ENCODE measurements at places on chromosomes 2 and 18.
A peak's percentile ranks its signal among the peaks of the same experiment; 100 is the strongest.

DNA sequence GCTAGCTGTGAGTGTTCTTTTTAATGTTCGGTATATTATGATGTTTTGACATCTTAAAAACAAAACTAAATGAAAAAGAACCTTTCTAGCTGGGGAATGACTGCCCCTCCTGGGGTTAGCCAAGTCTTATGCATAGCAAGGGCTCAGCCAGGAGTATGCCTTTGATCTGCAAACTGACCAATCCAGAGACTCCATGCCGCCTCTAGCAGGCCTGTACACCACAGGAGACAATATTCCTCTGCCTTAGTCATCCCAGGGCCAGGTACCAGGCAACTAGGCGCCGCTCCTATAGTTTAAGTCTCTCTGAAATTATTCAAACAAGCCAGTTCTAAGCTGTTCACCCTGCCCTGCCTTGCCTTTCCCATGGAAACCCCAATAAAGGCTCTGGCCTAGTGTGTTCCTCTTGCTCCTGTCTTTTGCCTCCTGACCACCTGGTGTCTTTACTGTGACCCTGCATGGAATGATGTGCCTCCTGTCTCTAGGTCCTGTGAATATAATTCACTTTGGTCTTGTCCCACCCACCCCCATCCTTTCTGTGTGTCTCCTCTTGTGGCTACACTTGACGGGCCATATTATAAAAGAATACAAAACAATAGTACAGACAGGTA lies 52.0 kb upstream of the CHN1 start:
- DNase-seq = no peak

DNA sequence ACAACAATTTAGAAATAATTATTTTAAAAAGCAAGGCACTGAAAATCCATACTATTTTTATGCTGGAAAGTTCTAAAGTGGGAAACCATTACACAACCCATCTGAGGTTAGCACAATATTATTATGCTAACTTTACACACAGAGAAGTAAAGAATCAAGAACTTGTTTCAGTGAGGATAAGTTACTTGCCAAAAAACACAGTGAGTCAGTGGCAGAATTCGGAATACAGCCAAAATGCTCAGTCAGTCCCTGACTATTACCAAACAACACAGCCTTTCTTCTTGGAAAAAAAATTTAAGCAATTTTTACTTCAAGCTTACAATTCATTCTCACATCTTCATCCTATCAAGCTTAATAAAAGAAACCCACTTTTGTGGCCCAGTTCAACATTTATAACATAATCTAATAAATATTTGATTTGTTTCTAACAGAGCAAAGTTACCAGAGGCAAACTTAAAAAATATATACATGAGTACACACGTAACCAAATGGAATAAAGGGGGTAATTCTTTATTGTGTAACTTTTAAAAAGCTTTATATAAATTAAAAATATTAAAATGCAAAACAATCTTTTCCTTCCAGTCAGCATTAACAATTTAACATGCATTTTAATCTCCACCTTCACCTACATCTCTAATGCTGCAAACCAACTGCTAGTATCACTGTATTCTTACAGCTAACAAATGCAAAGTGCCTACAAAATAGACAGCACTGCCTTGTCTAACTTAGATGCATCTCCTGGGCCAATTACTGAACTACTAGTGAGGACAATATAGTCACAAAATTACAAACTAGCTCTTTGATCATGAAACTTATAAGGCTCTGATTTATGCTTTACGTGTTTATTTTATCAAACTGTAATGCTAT lies 55.2 kb downstream of the CCDC88A start:
- no peak for DNase-seq

GRCh38 chr2:46939626-46940359 lies 24.2 kb upstream of the MCFD2 start:
- no peak for DNase-seq

DNA sequence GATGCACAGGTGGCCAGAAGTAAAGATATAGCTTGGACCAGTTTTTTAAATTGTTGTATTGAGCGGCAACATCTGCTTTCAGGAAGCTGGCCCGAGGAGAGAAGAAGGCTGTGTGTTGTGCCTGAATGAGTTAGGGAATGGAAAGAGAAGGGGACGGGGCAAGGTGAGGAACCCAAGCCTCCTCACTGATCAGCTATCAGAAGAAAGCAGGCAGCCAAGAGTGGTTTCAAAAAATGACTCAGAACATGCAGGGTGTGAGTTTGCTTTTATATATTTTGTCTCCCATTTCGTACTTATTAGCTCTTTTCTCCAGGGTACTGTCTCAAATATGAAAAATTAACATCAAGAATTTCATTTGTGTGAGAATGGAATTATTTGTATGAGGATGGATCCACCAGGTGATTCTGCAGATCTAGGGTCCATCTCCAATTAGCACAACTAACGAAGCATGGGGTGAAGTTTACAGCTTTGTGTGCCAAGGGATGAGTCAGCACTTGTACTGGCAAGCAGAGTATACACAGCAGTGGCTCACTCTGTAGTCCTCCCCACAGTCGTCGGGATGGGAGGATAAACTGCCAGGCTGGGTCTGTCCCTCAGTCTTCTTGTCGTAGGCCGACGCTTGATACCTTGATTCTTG lies 175.7 kb downstream of the PIEZO2 start:
- no peak for DNase-seq

DNA sequence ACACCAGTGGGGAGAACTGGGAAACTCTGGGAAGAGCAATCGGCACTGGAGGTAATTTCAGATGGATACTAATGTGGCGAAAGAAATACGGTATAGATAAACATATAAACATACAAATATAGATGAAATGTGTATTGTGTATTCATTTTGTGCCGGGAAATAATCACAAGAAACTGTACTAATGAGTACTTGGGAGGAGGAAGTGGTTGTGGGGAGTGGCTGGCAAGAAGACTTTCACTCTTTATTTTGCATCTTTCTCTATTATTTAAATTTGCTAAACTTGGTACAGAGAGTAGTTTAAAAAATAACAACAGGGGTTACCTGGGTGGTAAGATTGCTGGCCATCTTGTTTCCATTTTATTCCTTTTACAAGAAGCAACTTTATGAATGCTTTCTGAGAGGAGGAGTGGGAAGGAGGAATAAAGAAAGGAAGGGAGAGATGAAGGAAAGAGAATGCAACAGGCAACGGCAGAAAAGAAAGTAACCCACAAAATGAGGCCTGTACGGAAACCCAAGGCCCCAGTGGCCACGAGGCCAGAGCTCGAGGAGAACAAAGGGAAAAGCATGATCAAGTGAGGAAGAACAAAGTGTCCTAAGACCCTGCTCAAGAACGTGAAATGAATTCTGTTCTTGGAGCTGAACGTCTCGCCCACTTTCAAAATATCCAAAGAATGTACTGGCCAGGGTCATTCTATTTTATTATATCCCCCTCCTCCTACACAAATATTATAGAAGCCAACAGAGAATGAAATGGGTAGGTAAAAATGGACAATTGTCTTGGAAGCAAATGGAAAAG lies 45.2 kb downstream of the FAM178B start:
- DNase-seq = no peak

GRCh38 chr18:74116633-74117554 lies 30.7 kb downstream of the FBXO15 start:
- DNase-seq = peak; percentile 9

DNA sequence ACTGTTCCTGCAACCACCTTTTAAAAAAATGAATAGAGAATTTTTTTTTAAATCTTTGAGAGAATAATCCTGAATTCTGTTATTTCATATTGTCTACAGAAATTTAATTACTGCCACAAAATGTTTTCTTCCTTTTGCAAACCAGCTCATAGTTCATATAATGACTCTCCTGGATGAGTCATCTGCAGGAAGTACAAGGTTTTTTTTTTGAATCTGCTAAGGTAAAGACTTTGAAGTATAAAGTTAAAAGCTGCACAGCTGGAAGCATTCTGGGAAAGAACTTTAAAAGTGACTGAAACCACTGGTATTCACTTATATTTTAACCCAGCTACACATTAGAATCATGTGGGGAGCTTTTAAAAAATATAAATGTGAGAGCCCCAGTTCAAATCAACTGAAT lies 25.4 kb downstream of the SESTD1 start:
- DNase-seq = no peak

- no peak for DNase-seq
Measured at GRCh38 chr2:238578256-238578655, 151.5 kb downstream of the ASB1 start.

- DNase-seq = no peak
Measured at GRCh38 chr2:160224507-160224906, 24.4 kb upstream of the ITGB6 start.

DNA sequence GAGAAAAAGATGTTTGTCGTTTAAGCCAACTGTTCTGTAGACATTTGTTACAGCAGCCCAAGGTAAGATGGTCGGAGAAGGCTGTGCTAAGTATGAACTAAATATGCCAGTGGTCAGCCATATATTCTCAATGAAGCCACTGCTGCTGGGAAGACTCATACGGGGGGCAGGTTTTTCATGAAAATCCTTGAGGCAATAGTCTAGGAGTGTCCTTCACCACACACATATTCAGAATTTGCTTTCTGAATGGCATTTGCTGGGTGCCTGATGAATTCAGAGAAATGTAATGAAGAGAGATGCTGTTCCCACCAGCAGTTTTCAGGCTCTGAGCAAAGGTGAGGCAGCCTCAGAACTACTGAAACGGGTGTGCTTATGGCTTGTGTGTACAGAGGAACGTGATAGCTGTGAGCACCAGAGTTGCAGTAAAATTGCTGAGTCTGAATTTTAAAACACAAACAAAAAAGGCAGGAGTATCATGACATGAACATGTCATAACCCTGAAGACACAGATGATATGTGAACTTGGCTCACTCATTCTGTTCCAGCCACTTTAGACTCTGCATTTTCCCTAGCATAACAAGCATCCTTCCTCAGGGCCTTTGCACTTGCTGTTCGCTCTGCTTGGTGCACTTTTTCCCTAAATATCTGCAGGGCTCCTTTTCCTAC lies 21.3 kb upstream of the TCF4 start:
- DNase-seq = no peak

- DNase-seq = no peak
Measured at GRCh38 chr2:221075203-221075602, 496.9 kb downstream of the EPHA4 start.

- DNase-seq = no peak
Measured at GRCh38 chr2:173252581-173252980, 102.1 kb upstream of the CDCA7 start.

GRCh38 chr2:229273723-229274338 lies 2.7 kb upstream of the PID1 start:
- peak; percentile 66 for DNase-seq

GRCh38 chr2:4979111-4979510 lies 713.1 kb upstream of the SOX11 start:
- DNase-seq = no peak

- no peak for DNase-seq
Measured at GRCh38 chr2:95057535-95058370, 32.2 kb downstream of the MAL start.
